ENCODE measurements at places on chromosomes 13 and 19.

GRCh38 chr19:45037393-45038169 lies 1.3 kb upstream of the CLASRP start:
- DNase-seq: no peak

GRCh38 chr19:47215581-47215980 lies 15.4 kb downstream of the BBC3 start:
- DNase-seq: no peak

- no peak for DNase-seq
Observed at GRCh38 chr19:3013263-3013725, 15.8 kb downstream of the TLE2 start.

DNA sequence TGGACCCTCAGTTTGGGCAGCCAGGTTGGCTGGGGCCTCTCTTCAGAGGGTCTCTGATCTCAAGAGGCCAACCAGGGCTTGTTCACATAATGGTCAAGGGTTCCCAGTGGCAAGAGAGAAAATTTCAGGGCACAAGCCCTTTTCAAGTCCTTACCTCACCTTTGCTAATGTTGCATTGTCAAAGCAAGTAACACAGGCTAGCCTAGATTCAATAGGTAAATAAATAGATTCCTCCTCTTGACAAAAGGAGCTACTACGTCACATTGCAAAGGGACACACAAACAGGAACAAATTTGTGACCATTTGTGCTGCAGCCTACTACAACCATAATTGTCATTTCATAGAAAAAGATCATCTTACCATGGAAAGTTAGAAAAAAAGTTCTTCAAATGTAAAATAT lies 33.9 kb upstream of the FRY start:
- DNase-seq: no peak

- DNase-seq: no peak
Observed at GRCh38 chr19:34359954-34360315, 5.1 kb upstream of the GPI start.

- DNase-seq: no peak
Observed at GRCh38 chr19:13066933-13067807, 35.5 kb downstream of the LYL1 start.

- no peak for DNase-seq
Observed at GRCh38 chr13:51767100-51767499, 36.9 kb downstream of the DHRS12 start.

- peak; percentile 89 for DNase-seq
Observed at GRCh38 chr19:46299004-46299509, 2.2 kb downstream of the HIF3A start.

- DNase-seq: no peak
Observed at GRCh38 chr13:100597253-100597652, 8.7 kb upstream of the GGACT start.

DNA sequence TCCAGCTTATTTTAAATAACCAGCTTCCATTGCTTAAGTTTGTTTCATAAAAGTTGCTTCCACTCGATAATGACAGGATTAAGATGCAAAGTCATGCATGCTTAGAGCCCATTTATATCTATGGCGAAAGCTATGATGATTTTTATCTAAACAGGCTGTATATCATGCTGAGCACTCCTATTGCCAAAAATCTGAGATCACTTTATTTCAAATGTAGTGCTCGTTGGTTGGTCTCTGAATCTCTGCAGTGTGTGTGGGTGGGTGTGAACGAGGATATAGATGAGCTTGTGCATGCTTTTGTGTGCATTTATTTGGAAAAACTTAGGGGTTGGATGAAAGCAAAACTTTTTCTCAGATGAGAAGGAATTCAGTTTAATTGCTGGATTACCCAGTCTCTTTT lies 27.0 kb upstream of the ARGLU1 start:
- no peak for DNase-seq

- DNase-seq: no peak
Observed at GRCh38 chr19:30046522-30046921, 104.5 kb downstream of the URI1 start.

- DNase-seq: no peak
Observed at GRCh38 chr19:54896036-54896435, 9.9 kb upstream of the NCR1 start.

GRCh38 chr13:113759525-113760137 lies 605 bp downstream of the TMEM255B start:
- peak; percentile 16 for DNase-seq
